ENCODE measurements at places on chromosomes 1 and 21. TPM values are rescaled to one million over a fixed set of nuclear protein-coding genes. Genes with fewer than 3 reads are reported as not detected.

The TRIM67 gene
- 2.9 TPM for total RNA-seq

The AMY1A gene
- total RNA-seq, result not detected

The LHX4 gene
- total RNA-seq, result 0.07 TPM

The PLXNA2 gene
- 79.3 TPM for total RNA-seq

The SHC1 gene
- total RNA-seq, result 44.7 TPM
